Daoy (cell line): ENCODE measurements at places on chromosomes 7 and 10. TPM values are rescaled to one million over a fixed set of nuclear protein-coding genes. Genes with fewer than 3 reads are reported as not detected.
A peak's percentile ranks its signal among the peaks of the same experiment; 100 is the strongest.

- DNase-seq = no peak
Measured at GRCh38 chr7:70665997-70666396, 465.9 kb upstream of the GALNT17 start.

GRCh38 chr10:119285495-119286267 lies 78.3 kb downstream of the GRK5 start:
- no peak for DNase-seq

CCDC7 gene
- 1.8 and 4.4 TPM in 2 replicates for total RNA-seq

- no peak for DNase-seq
Measured at GRCh38 chr10:88765816-88766215, 6.0 kb downstream of the LIPN start.

DNA sequence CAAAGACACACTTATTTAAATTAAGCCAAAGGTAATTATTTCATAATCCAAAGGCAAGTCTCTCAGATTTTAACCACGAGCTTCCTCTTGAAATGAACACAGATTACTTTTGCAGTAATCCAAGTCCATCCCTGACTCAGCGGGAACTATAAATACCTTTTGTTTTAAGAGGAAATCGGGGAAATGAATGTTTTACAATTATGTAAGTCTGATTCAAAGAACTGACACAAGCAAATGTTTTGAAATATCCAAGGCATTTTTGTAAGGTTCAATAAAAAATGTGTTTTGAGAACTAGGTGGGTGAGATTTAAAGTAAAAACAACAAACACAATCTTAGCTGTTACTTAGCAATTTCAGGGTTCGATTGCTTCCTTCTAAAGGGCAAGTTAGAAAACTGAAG lies 179.8 kb upstream of the ASAH2 start:
- DNase-seq = no peak

GRCh38 chr7:124276005-124276622 lies 243.2 kb upstream of the TMEM229A start:
- DNase-seq = peak; percentile 48

MEIG1 gene
- total RNA-seq = not detected in 2 replicates

GRCh38 chr7:96009148-96009547 lies 236.8 kb downstream of the DYNC1I1 start:
- DNase-seq = no peak

PLCE1 gene
- total RNA-seq = 1.6 and 2.5 TPM in 2 replicates

DNA sequence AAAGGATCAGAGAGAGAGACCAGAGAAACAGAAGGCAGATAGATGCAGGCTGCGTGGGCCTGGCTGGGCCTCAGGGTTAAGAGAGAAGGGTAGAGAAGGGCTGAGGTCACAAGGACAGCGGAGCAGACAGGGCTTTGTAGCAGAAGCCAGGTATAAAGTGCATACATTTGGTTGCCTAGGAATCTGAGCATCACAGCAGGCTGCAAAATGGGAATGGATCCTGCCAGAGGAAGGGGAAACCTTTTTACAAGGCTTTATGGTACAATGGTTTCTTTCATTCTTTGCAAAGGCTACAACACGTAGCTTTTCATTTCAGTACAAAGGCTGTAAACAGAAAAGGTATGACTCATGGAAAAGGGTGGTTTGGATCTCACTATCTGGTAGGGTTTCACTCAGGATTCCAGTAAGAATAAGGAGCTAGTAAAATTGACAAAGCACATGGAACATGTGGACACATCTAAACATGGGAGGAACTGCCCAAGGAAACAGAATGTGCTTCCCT lies 275.1 kb downstream of the DOCK4 start:
- DNase-seq = peak; percentile 33

DNA sequence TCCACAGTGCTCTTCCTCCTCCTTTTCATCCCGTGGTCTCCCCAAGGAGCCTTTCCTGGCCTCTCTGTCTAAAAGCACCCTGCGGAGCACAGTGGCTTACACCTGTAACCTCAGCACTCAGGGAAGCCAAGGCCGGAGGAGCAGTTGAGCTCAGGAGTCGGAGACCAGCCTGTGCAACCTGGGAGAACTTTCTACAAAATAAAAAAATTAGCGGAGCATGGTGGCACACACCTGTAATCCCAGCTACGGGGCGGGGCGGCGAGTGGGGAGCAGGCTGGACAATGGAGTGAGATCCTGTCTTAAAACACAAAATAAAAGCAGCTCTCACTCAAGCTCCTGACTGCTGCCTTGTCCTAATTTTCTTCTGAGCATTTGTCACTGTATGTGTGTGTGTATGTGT lies 1.4 kb upstream of the COBL start:
- no peak for DNase-seq

GRCh38 chr7:42978496-42978895 lies 46.3 kb downstream of the MRPL32 start:
- no peak for DNase-seq

DNA sequence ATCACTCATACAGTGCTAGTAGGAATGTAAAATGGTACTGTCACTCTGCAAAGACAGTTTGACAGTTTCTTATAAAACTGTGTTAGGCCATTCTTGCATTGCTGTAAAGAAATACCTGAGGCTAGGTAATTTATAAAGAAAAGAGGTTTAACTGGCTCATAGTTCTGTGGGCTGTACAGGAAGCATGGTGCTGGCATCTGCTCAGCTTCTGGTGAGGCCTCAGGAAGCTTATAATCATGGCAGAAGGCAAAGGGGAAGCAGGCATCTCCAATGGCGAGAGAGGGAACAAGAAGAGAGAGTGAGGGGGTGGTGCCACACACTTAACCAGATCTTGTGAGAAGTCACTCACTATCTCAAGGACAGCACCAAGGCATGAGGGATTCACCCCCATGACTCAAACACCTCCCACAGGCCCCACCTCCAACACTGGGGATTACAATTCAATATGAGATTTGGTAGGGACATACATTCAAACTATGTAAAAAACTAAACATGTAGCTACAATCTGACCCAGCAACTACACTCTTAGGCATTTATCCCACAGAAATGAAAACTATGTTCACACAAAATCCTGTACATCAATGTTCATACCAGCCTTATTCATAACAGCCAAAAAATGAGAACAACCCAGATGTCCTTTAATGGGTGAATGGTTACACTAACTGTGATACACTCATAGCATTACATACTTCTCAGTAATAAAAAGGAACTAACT lies 5.0 kb downstream of the ALDH18A1 start:
- no peak for DNase-seq

GRCh38 chr10:89215511-89215910 lies 8.4 kb upstream of the CH25H start:
- DNase-seq = no peak

MBL2 gene
- total RNA-seq = not detected in 2 replicates

STAM gene
- 12.0 and 13.8 TPM in 2 replicates for total RNA-seq

CHAT gene
- total RNA-seq = not detected in 2 replicates

DNA sequence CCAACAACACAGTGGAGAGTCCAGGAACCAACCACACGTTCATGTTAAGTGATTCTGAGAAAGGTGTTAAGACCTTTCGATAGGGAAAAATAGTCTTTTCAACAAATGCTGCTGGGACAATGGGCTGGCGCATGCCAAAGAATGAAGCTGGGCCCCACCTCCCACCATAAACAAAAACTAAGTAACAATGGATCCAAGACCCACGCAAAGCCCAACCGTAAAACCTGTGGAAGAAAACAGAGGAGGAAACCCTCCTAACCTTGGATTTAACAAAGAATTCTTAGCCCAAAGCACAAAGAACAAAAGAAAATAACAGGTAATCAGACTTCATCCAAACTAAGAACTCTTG lies 272.8 kb downstream of the ELFN1 start:
- no peak for DNase-seq

FFAR4 gene
- not detected in 2 replicates for total RNA-seq

GRCh38 chr7:24877790-24878311 lies 102.1 kb downstream of the OSBPL3 start:
- no peak for DNase-seq

PDE6C gene
- not detected in 2 replicates for total RNA-seq

DNA sequence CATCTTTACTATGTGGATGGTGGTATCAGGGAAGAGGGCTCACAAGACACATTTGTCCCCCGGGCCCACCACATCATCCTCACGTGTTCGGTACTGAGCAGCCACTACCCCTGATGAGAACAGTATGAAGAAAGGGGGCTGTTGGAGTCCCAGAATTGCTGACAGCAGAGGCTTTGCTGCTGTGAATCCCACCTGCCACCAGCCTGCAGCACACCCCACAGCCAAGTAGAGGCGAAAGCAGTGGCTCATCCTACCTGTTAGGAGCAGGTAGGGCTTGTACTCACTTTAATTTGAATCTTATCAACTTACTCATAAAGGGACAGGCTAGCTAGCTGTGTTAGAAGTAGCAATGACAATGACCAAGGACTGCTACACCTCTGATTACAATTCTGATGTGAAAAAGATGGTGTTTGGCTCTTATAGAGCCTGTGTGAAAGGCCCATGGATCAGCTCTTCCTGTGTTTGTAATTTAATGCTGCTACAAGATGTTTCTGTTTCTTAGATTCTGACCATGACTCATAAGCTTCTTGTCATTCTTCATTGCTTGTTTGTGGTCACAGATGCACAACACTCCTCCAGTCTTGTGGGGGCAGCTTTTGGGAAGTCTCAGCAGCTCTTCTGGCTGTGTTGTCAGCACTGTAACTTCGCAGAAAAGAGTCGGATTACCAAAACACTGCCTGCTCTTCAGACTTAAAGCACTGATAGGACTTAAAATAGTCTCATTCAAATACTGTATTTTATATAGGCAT lies 9.1 kb upstream of the CSGALNACT2 start:
- DNase-seq = peak; percentile 78

- DNase-seq = no peak
Measured at GRCh38 chr10:113427236-113427735, 125.6 kb upstream of the HABP2 start.

- DNase-seq = peak; percentile 30
Measured at GRCh38 chr7:130888468-130888867, 154.5 kb upstream of the KLF14 start.

GRCh38 chr10:79487296-79488194 lies 24.8 kb upstream of the EIF5AL1 start:
- DNase-seq = peak; percentile 65

DNA sequence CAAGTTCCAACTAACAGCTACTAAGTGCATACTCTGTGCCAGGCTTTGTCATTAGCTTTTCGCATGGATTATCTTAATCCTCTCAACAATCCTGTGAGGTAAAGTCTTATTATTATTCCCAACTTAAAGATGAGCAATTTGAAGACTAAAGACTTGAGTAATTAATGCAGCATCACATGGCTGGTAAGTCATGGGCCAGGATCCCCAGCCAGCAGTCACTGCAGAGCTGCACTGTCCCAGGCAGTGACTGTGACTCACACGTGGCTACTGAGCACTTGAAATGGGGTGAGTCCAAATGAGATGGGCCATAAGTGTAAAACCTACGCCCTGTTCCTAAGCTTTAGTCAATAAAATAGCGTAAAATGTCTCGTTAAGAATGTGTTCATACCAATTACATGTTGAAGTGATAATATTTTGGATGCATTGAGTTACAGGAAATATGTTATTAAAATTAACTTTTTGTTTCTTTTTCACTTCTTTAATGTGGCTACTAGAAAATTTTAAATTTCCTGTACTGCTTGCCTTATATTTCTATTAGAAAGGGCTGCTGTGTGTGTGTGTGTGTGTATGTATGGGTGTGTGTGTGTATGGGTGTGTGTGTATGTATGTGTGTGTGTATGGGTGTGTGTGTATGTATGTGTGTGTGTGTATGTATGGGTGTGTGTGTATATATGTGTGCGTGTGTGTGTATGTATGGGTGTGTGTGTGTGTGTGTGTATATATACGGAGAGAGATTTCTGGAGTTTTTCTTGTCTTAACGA lies 756.3 kb downstream of the AUTS2 start:
- DNase-seq = peak; percentile 30

PDK4 gene
- 0.63 and 0.71 TPM in 2 replicates for total RNA-seq

- DNase-seq = no peak
Measured at GRCh38 chr7:39527951-39528350, 38.3 kb upstream of the YAE1 start.

GRCh38 chr10:118278649-118279048 lies 63.5 kb downstream of the FAM204A start:
- no peak for DNase-seq

FAM53B gene
- total RNA-seq = 11.4 and 12.1 TPM in 2 replicates

DNA sequence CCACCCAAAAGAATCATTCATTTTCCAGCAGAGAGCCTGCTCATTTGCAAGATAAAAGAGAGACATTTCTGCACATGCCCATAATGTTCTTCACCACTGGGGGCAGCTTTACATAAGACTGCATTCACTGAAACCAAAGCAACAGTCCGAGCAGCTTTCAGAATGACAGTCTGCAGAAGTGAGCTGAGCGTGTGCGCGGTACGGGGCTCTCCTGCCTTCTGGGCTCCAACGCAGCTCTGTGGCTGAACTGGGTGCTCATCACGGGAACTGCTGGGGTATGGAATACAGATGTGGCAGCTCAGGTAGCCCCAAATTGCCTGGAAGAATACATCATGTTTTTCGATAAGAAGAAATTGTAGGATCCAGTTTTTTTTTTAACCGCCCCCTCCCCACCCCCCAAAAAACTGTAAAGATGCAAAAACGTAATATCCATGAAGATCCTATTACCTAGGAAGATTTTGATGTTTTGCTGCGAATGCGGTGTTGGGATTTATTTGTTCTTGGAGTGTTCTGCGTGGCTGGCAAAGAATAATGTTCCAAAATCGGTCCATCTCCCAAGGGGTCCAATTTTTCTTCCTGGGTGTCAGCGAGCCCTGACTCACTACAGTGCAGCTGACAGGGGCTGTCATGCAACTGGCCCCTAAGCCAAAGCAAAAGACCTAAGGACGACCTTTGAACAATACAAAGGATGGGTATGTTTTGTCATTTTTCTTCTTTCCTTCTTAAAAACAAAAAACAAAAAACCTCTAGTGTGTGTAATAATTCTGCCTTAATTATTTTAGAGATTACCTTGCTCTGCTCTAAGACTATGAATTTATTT lies at the start of gene LRRTM3:
Gene LRRTM3, plus strand, starts transcription at position 141 of the 820 bp plus-strand sequence.
- peak; percentile 2 for DNase-seq

MYOF gene
- total RNA-seq = 124 and 132 TPM in 2 replicates

- DNase-seq = peak; percentile 73
Measured at GRCh38 chr7:4745971-4746919, 29.2 kb upstream of the AP5Z1 start.

- DNase-seq = no peak
Measured at GRCh38 chr10:90276894-90277475, 575.6 kb downstream of the KIF20B start.

DNA sequence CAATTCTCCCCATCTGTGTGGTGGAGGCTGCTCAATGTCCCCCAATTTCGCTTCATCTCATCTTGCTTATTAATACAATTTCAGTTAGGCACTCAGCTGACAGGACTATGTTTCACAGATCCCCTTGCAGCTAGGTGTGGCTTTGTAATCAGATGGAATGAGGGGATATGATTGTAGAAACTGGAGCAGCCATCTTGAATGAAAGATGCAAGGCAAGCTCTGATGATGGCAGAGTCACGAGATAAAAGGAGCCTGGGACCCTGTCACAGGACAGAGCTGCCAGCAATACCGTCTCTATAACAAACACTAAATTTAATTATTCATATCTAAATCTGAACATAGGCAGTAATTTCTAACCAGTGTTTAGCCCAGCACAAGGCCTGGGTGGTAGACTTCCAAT lies 991 bp upstream of the DLD start:
- DNase-seq = no peak

DNAJC12 gene
- 3.2 and 3.4 TPM in 2 replicates for total RNA-seq

PCGF6 gene
- total RNA-seq = 25.1 and 29.3 TPM in 2 replicates
